ENCODE measurements at places on chromosomes 13 and 19.
A peak's percentile ranks its signal among the peaks of the same experiment; 100 is the strongest.

DNA sequence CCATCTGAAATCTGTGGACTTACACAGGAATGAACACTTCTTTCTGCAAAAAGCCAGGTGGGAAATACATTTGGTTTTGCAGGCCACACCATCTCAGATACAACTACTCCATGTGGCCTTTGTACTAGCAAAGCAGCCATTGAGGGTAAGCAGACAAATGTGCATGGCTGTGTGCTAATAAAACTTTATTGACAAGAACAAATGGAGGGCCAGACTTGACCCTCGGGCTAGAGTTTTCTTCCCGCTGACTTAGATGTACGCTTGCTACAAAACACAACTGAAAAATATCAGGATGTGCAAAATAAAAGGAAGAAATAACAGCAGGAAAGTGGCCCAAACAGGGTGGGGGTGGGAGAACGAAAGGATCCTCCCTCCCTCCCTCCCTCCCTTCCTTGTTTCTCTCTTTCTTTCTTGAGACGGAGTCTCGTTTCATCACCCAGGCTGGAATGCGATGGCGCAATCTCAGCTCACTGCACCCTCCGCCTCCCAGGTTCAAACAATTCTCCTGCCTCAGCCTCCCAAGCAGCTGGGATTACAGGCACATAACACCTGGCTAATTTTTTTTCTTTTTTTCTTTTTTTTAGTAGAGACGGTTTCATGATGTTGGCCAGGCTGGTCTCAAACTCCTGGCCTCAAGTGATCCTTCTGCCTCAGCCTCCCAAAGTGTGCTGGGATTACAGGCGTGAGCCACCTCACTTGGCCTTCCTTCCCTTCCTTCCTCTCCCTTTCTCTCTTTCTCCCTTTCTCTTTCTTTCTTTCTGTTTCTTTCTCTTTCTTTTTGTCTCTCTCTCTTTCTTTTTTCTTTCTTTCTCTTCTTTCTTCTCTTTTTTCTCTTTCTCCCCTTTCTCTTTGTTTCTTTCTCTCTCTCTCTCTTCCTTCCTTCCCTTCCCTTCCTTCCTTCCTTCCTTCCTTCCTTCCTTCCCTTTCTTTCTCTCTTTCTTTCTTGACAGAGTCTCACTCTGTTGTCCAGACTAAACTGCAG is 29.3 kb downstream of the CCL25 start:
- DNase-seq = no peak

GRCh38 chr13:101185606-101186005 is 230.7 kb downstream of the NALCN start:
- no peak for DNase-seq

- DNase-seq = peak; percentile 53
Observed at GRCh38 chr13:111115061-111115964, at the start of gene ARHGEF7. TSS of gene ARHGEF7 (plus strand) at chr13:111115310. CDS start at chr13:111115527, 217 bp downstream.

DNA sequence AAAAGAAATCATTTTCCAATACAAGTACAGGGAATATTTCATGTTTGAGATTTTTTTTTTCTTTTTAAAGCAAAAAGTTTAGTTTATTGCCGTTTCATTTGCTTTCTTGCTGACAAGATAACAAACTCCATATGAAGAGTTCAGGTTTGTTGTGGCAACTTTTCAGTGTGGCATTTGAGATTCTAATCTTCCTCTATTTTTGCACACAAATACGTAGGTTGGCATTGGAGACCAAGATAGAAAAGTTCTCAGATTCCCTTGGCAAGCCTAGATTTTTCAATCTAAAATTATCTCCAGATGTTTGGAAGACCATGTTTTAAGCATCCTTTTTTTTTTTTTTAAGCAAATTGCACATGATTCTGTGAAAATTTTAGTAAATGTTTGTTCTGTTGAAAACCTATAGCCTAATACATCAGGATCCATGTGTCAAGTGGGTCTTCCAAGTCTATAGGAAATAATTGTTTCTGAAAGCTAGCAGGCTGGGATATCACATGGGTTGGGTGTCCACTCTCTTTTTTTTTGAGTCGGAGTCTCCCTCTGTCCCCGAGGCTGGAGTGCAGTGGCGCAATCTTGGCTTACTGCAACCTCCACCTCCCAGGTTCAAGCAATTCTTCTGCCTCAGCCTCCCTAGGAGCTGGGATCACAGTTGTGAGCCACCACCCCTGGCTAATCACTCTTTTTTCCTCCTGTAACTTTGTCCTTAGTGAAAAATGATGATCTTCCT is 2.6 kb downstream of the GARRE1 start:
- DNase-seq = no peak

- no peak for DNase-seq
Observed at GRCh38 chr13:97621631-97622030, 187.7 kb downstream of the RAP2A start.

DNA sequence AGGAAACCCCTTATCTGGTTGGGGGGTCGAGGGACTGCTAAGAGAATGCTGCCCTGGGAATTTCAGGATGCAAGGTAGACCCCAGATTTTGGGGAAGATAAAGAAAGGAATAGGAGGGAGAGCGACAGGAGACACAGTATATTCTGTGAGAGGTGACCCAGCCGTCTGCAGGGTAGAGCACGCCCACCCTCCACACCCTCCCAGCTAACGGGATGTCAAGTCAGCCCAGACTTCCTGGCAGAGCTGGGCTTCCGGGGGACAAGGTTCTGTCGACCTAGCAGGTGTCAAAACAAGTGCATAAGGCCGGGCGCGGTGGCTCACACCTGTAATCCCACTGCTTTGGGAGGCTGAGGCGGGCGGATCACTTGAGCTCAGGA is 695 bp upstream of the PRR36 start:
- DNase-seq = no peak

GRCh38 chr13:112626124-112626523 is 38.2 kb upstream of the TUBGCP3 start:
- DNase-seq = no peak

- no peak for DNase-seq
Observed at GRCh38 chr19:17468302-17469091, 1.8 kb upstream of the SLC27A1 start.

- DNase-seq = no peak
Observed at GRCh38 chr13:110498327-110498726, 63.2 kb downstream of the RAB20 start.

- no peak for DNase-seq
Observed at GRCh38 chr13:43377973-43378372, 354.6 kb downstream of the DNAJC15 start.

DNA sequence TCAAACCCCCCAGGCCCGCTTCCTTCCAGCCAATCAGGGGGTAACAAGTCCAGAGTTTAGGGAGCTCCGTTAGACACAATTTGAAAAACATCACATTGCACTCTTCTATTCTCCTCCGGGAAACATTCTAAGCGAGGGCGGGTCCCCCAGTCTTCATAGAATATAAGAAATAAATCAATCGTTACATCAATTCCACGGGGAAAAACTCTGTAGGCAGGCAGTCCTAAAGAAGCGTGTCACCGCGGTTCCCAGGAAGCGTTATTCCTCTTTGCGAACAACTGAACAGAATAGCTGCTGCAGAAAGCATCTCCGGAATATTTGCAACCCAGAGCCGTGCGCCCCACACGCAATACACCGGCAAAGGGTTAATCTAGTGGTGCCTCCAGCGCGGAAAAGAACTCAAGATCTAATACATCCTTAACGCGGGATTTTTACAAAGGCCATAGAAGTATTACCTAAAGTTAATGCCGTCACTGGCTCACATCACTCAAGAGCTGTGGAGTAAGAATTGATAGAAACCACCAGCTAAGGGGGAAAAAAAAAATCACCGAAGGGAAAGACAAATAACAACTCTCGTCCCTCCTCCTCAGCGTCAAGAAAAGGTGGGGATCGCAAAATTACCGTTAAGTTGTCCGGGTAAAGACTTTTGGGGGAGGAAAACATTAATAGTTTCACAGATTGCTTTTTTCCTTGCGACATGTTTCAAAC is 65.1 kb downstream of the KCNRG start:
- peak; percentile 63 for DNase-seq

GRCh38 chr13:52395704-52396103 is 10.3 kb downstream of the THSD1 start:
- no peak for DNase-seq

DNA sequence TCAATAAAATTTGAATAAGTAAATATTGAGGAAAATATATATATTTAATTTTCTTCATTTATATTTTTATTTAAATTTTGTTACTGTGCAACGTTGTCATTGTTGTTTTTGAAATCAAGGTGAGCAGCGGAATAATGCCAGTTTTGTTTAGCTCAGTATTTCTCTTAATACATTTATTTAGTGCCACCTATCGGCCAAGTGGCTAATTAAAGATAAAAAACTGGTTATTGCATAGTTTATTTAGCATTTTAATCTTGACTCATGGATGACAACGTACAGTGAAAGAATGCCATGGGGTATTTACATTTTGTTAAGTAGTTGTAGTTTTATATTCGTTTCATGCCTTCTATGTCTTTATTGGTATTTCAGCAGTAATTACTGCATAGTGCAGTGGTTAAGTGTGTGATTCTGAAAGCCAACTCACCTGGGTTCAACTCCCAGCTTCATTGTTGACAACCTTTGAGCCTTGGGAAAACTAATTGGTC is 265.9 kb downstream of the MYO16 start:
- no peak for DNase-seq

DNA sequence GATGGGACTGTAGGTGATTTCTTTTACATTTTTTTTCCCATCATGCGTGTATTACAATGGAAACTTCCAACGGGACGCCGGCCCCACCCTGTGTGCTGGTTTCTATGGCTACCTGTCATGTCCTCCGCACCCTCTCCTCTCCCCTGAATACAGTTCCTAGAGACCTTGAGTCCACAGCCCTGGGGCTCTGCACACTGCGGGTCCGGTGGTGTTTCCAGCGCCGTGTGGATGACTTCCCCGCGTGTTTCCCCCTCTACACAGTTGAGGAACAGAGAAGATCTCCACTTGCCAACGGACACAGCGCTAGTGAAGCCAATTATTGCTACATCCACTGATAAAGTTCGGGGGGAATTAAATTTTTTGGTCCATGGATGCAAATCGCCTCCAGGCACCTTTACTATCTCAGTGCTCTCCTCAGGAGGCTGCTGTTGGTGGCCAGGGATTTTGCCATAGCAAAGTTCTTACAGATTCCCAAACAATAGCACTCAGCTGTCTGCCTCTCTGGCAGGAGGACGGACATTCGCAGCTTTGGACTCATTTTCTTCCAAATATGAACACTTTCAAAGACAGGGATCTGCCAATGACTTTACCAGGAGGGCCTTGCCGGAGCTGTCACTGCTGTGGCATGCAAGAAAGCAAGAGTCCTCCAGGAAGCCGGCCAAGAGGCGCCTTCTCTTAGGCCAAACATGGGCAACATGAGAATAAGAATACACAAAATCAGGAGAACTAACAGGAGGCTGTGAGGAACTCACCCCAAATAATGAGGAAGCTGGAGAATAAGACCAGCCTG is 39.3 kb upstream of the GAS6 start:
- peak; percentile 53 for DNase-seq

GRCh38 chr13:98208606-98209005 is 31.5 kb upstream of the RNF113B start:
- no peak for DNase-seq

- DNase-seq = no peak
Observed at GRCh38 chr13:67619995-67620380, 389.9 kb upstream of the PCDH9 start.

- no peak for DNase-seq
Observed at GRCh38 chr19:13996928-13997630, 9.0 kb downstream of the RFX1 start.

- DNase-seq = no peak
Observed at GRCh38 chr13:91078093-91078679, 269.3 kb upstream of the MIR17HG start.

- no peak for DNase-seq
Observed at GRCh38 chr19:18435842-18436670, 1.9 kb downstream of the ISYNA1 start.

GRCh38 chr13:32045982-32046785 is 14.6 kb downstream of the FRY start:
- no peak for DNase-seq

- DNase-seq = peak; percentile 38
Observed at GRCh38 chr13:60627071-60627686, 230.2 kb downstream of the TDRD3 start.

DNA sequence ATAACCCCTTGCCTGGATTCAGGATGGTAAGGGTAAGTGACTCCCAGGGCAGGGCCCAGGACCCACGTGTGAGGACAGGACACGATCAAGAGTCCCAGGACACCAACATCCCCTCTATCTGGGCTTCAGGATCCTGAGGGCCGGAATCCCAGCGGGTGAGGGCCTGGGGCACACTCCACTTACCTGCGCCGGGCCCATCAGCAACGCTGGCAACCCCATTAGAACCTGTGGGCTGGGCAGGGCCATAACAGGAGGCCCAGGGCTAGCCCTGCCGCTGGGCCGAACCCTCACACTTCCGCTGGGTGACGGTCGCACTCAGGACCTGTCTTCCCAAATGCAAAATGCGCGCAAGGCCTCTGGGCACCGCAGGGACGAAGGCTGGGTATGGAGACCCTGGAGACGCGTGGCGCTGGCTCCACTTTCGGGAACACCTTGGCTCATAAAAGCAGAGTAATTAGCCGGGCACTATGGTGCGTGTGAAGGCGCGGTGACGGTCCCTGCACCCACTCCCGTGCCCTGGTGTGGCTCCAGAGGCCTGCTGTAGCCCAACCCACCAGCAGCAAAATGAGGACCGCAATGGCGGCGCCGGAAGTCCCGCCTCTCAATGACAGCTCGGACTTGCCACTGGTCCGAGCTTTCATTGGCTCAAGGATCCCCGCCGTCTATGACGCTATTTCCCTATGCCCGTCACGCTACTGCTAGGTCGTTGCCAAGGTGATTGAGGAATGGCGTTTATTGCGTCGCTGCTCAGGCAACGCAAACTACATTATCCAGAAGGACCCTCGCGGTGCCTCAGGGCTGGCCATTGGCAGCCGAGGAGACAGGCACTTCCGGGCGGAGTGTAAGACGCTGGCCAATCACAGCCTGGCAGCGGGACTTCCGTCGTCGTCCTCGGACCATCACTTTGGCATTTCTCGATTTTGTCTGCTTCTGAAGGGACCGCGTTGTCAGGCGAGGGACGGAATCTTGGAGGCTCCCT is at the start of gene ZNF132:
Gene ZNF132 (minus strand): TSS at position 578 of the 979 bp plus-strand sequence. CDS start 332 bp downstream, at position 246.
- DNase-seq = peak; percentile 99

DNA sequence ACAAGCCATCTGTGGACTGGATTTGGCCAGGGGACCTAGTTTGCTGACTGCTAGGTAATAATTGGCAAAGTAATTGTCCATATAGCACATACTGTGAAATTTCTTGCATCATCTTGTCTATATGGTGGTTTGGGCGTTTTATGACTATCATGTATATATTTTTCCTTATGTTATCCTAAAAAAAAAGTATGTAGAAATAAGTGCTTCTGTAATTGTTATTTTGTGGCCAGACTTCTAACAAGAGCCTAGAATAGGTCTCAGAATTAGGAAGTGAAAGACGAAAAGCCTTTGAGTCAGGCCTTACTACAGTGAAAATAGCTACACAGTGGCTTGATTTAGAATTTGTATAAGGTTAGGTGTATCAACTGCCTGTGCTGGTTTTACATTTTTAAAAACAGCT is 4.2 kb downstream of the FNDC3A start:
- no peak for DNase-seq

GRCh38 chr19:43983544-43983911 is 460 bp upstream of the ZNF155 start:
- no peak for DNase-seq

GRCh38 chr19:39182174-39182505 is 14.6 kb upstream of the NCCRP1 start:
- DNase-seq = no peak

- DNase-seq = no peak
Observed at GRCh38 chr19:39211731-39212374, 7.8 kb upstream of the SYCN start.

GRCh38 chr13:113053801-113054604 is 51.6 kb upstream of the F7 start:
- no peak for DNase-seq
